Activated naive CD4-positive, alpha-beta T cell treated with anti-CD3 and anti-CD28 coated beads for 36 hours (primary cell): ENCODE measurements at places on chromosomes 2 and 18. TPM values are rescaled to one million over a fixed set of nuclear protein-coding genes. Genes with fewer than 3 reads are reported as not detected.

Gene POTEJ
- not detected for total RNA-seq

Gene DCDC2C
- total RNA-seq: not detected

Gene RGPD3
- 0.20 TPM for total RNA-seq

Gene CXCR1
- total RNA-seq: not detected

Gene TSPYL6
- total RNA-seq: not detected

Gene DSEL
- 0.10 TPM for total RNA-seq
